PC-3 (cell line): ENCODE measurements at places on chromosomes 3 and 15. TPM values are rescaled to one million over a fixed set of nuclear protein-coding genes. Genes with fewer than 3 reads are reported as not detected.

TTC21A gene
- 1.2 TPM in 2 replicates for total RNA-seq

SEMA3G gene
- 0.77 and 1.6 TPM in 2 replicates for total RNA-seq

CHRNA3 gene
- not detected in 2 replicates for total RNA-seq

CHRFAM7A gene
- total RNA-seq, result 19.0 TPM in 1 of 2 replicates, not detected in the other

GRCh38 chr15:40388941-40389823 is 6.7 kb downstream of the KNSTRN start:
- H3K27me3 ChIP-seq, result no peaks in the 10 kb centered on the region
- H3K27ac ChIP-seq, result no peak overlapping the region
- no peak for DNase-seq
- peaks cover 9% of the 10 kb centered on the region for H3K4me1 ChIP-seq
- no peak overlapping the region for H3K4me3 ChIP-seq

DNA sequence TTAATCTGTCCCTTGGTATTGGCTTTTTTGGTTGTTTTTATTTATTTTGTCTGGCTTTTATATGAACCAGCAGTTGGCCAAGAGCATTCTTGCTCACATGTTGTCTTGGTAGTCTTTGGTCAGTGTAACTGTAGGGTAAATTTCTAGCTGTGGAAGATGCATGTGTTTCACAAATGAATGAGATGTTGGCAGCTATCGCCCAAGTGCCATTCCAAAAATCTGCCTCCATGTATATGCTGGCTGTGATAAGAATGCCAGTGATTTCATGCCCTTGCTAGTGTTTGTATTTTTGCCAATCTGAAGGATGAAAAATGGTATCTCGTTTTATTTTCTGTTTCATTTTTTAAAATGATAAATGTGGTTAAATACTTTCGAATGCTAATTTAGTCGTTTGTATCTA is 50.1 kb downstream of the TLNRD1 start:
- no peak for DNase-seq
- no peaks in the 10 kb centered on the region for H3K36me3 ChIP-seq
- no peak overlapping the region for H3K4me3 ChIP-seq
- no peaks in the 10 kb centered on the region for H3K4me1 ChIP-seq
- no peak overlapping the region for H3K27ac ChIP-seq

DNA sequence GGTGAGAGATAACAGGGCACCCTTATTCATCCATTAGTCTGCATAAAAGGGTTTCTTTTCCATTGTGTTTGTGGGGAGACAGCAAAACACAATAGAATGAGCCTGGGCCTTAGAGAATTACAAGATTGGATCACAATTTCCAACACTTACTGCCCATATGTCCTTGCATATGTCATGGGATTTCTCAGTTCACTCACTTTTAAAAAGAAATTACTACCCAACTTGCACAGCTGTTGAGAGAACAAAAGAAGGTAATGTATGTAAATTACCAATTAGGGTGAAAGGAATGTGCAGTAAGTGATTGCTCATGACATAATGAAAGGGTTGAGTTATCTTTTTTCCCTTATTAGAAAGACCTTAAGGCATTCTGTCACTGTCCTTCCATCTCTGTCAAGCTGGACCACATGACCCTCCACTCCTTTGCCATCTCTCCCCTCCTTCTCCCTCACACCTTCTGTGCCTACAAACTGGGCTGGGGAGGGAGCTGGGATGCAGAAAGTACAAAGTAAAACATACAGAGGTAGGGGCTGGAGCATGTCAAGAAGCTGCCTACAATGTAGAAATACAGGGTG is 244.2 kb downstream of the ZMAT3 start:
- no peak for DNase-seq
- H3K27ac ChIP-seq, result no peak overlapping the region
- no peaks in the 10 kb centered on the region for H3K4me1 ChIP-seq
- H3K36me3 ChIP-seq, result no peaks in the 10 kb centered on the region
- no peak overlapping the region for H3K4me3 ChIP-seq

- no peaks in the 10 kb centered on the region for H3K36me3 ChIP-seq
- H3K4me1 ChIP-seq, result peaks cover 27% of the 10 kb centered on the region
- no peaks in the 10 kb centered on the region for H3K27me3 ChIP-seq
- H3K27ac ChIP-seq, result no peak overlapping the region
- no peak overlapping the region for H3K4me3 ChIP-seq
These were observed 111.4 kb downstream of the CMSS1 start for GRCh38 chr3:99928771-99929744.

DNA sequence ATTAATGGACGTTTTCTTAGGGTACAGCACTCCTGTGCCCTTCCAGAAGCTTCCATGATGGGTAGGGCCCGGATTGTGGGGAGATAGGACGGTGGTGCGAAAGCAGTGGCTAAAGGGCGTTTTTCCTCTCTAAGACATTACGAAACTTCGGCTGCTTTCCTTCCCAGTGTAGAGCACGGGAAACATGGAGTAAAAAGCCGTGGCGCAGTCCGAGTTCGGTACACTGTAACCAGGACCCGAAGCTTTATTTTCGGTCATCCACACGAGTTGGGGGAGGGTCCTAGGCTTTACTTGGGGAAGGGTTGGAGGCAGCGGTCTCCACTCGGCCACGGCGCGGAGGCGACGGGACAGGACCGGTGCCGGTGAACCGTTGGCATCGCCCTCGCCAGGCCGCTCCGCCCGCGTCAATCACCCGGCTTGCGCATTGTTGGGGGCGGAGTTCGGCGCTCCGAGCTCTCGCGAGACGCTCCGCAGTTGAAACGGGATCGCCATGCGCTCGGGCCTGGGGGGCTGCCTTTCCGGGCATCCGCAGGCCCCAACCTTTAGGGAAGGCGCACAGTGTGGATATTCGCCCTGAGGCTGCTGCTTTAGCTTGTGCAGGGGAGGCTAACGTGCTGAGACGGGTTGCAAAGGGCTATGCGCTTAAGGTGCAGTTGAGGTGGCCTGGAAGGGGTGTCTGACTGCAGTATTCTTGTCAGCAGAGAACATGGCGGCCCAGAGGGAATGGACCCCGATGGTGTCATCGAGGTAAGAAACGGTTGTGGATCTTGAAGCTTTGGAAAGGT is 546 bp downstream of the EIF4A2 start:
- peaks cover 55% of the 10 kb centered on the region for H3K36me3 ChIP-seq
- H3K27me3 ChIP-seq, result no peaks in the 10 kb centered on the region
- peaks cover 31% of the 10 kb centered on the region for H3K4me1 ChIP-seq
- peak overlapping the region; percentile 73 for H3K27ac ChIP-seq
- H3K4me3 ChIP-seq, result peak overlapping the region; percentile 100

- no peak overlapping the region for H3K4me3 ChIP-seq
- no peak overlapping the region for H3K27ac ChIP-seq
- no peak for DNase-seq
- H3K36me3 ChIP-seq, result no peaks in the 10 kb centered on the region
- no peaks in the 10 kb centered on the region for H3K27me3 ChIP-seq
- peaks cover 11% of the 10 kb centered on the region for H3K4me1 ChIP-seq
These were observed 4.2 kb upstream of the TMEM41A start for GRCh38 chr3:185502987-185503386.

DNA sequence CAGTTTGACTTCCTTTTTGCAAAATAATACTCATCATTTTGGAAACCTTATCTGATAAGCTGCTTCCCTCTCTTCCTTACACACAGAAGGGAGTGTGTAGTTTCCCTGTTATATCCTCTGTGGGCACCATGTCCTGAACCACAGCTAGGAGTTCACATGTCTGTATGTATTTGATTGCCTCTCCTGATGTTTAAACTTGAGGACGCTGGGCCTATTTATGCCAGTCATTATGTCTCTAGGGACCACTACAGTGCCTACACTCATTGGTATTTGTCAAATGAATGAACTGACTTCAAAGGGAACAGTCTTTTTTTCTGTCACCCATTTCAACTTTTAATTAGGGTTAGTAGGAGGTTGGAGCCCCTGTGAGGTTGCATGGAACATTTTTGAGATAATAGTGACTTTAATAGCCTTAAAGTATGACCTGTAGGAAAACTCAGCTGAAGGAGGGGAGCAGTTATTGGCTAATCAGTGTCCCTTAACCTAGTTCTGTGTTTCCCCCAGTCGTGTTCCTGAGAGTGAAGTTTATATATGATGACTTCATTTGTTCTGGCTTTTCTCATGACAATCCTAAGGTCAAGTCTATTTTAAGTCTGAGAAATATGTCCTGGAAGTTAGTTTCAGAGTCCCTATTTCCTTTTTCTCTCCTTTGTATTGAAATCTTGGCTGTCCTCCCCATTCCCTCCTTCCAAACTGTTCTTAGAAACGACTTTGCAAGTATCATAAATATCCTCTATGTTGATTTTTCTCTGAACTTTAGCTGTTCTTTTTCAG is 28.9 kb downstream of the PDE8A start:
- no peak for DNase-seq
- no peak overlapping the region for H3K27ac ChIP-seq
- H3K27me3 ChIP-seq, result no peaks in the 10 kb centered on the region
- no peak overlapping the region for H3K4me3 ChIP-seq
- H3K4me1 ChIP-seq, result no peaks in the 10 kb centered on the region
- H3K36me3 ChIP-seq, result no peaks in the 10 kb centered on the region

- no peaks in the 10 kb centered on the region for H3K36me3 ChIP-seq
- H3K4me3 ChIP-seq, result no peak overlapping the region
- no peaks in the 10 kb centered on the region; the same call in none of the 2 replicates for H3K27me3 ChIP-seq
- DNase-seq, result no peak
- H3K27ac ChIP-seq, result no peak overlapping the region
These were observed 54.5 kb downstream of the ALDH1A2 start for GRCh38 chr15:58010983-58011382.

DNA sequence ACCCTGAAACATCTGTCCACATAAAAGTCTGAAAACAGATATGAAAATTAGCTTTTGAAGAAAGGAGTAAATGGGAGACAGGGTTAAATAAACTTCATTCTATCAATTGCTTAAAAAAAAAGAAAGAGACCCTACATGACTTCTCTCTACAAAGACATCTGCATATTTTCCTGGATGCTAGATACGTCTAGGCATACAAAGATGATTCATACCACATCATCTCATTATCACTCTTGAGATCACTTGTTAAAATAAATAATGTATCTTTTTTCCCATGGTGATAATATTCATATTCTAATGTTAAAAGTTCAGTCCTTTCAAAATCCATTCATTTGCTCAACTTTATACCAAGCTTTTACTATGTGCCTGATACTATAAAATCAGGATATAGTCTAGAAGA is 295.8 kb downstream of the MAGI1 start:
- no peaks in the 10 kb centered on the region for H3K4me1 ChIP-seq
- H3K36me3 ChIP-seq, result no peaks in the 10 kb centered on the region
- no peaks in the 10 kb centered on the region for H3K27me3 ChIP-seq
- no peak overlapping the region for H3K4me3 ChIP-seq
- H3K27ac ChIP-seq, result no peak overlapping the region
- no peak for DNase-seq

- H3K4me3 ChIP-seq, result no peak overlapping the region
- H3K27ac ChIP-seq, result no peak overlapping the region
- H3K4me1 ChIP-seq, result no peaks in the 10 kb centered on the region
- H3K36me3 ChIP-seq, result no peaks in the 10 kb centered on the region
- DNase-seq, result no peak
- H3K27me3 ChIP-seq, result no peaks in the 10 kb centered on the region
These were observed 21.1 kb upstream of the COLQ start for GRCh38 chr3:15542614-15543013.
